ENCODE measurements at places on chromosomes 2 and 18.
A peak's percentile ranks its signal among the peaks of the same experiment; 100 is the strongest.

- DNase-seq, result no peak
Observed at GRCh38 chr2:9089831-9090230, 86.3 kb upstream of the MBOAT2 start.

DNA sequence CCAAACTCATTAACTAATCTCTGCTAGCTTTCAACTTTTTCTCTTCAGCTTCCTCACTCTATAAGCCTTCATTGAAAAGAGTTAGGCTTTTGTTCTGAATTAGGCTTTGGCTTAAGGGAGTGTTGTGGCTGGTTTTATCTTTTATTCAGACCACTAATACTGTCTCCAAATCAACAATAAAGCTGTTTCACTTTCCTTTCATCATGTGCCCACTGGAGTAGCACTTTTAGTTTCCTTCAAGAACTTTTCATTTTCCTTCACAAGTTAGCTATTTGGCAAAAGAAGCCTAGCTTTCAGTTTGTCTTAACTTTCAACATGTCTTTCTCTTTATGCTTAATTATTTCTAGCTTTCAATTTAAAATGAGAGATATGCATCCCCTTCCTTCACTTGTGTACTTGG lies 271.7 kb upstream of the FSIP2 start:
- DNase-seq, result no peak

DNA sequence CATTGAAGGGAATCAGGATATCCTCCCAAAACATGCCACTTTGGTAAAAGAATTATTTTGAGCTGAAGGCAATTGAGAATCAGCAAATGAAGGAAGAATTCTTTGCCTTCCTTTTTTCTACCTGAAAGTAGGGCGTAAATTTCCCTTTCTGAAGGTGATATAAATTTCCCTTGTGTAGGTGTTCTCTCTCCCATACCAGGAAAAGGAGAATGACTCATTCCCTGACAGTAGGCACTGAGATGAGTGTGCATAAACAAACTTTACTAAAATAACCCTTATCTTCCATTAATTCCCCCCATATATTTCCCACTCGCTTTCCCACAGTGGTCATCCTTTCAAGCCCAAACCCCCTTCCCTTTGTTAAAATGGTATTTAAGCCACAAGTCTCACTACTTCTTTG lies 1339.0 kb downstream of the LRP1B start:
- no peak for DNase-seq

DNA sequence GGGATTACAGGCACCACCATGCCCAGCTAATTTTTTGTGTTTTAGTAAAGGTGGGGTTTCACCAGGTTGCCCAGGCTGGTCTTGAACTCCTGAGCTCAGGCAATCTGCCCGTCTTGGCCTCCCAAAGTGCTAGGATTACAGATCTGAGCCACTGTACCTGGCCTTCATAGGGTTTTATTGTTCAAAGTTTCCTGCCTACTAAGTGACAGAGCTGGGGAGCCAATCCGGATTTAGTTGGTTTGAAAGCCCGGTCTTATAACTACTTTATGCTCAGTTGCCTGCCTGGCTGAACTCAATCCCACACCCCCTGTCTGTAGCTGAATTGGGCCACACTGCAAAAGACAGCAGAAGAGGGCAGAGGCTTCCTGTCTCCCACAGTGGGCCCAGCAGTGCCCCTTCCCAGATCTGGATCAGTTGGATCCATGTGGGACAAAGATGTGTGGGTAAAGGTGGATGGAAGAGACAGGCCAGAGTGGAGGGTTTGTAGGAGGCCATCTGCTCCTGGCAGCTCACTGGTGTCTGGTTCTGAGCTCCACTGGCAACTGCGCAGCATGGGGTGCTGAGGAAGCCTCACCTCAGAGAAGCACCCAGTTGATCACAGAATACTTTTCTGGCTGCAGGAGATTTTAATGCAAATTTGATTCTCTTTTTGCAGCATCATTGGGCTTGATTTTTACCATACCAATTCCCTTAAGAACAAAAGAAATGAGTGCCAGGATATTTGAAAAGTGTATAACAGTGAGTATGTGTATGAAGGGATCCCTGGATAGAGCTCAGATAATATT lies 144.9 kb downstream of the DDX1 start:
- DNase-seq, result no peak

- DNase-seq, result no peak
Observed at GRCh38 chr18:50315100-50315871, 27.8 kb upstream of the CXXC1 start.

DNA sequence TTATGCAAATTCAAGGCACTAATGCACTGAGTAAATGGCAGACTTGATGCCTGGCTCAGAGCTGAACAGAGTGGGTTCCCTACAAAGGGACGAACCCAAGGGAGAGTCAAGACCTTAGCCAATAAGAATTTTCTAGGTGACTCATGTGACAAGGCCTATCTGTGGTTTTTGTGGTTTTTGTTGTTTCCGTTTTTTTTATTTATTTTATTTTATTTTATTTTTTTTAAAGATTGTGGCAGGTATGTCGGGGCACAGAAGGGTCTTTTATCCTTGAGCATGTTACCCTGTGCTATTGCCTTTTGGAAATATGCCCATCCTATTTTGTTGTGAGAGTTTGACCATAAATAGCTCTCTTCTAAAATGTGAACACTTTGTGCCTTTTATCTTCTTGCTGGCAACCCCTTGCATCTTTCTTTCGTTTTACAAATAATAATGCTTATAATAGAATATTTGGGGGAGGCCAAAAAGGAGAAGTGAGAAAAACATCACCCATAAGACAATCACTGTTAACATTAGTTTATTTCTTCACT lies 113.4 kb upstream of the AQP4 start:
- DNase-seq, result no peak

DNA sequence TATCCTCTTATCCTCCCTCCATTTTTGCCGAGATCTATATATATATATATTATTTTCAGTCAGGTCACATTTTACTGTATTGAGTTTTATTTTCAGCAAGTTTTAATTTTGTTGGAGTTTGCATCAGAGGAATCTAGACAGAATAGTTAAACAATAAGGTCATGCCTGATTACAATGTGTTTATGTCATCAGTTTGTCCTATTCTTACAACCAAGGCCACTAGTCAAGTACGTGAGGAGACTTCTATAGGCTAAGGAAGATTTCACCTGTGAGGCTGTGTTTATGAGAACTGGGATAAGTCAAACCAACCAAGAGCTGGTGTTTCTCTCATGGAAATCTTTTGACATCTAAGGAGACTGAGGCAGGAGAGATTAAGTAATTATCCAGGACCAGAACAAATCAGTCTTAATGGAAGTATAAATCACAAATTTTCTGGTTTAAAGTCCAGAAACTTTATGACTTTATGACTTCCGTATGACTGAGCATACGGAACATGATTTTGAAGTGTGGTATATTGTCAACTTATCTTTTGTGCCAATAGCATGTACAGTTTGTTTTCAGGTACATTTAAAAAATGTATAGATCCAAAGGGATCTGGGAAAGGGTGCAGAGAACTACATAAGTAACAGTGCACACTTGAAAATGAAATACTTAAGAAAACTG lies 100.0 kb upstream of the DTNA start:
- no peak for DNase-seq

- DNase-seq, result no peak
Observed at GRCh38 chr2:230879271-230879882, 14.6 kb downstream of the ITM2C start.

DNA sequence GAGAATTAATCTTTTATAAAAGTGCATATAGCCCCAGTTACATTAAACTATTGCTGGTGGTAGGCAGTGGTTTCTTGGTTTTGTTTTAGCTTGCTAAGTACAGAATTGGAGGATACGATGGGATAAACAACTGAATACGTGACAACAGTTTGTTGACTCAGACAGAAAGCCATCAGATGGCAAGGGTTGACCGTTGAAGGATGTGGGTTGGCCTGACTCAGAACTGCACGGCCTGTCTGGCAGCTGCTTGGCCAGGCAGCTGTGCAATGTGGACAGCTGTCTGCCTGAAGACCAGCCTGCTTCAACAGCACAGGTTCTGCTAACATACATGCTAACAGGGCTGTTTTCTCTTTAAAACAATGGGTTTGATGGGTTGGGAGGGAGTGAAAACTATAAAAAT lies 46.6 kb downstream of the PRKRA start:
- DNase-seq, result peak; percentile 2

DNA sequence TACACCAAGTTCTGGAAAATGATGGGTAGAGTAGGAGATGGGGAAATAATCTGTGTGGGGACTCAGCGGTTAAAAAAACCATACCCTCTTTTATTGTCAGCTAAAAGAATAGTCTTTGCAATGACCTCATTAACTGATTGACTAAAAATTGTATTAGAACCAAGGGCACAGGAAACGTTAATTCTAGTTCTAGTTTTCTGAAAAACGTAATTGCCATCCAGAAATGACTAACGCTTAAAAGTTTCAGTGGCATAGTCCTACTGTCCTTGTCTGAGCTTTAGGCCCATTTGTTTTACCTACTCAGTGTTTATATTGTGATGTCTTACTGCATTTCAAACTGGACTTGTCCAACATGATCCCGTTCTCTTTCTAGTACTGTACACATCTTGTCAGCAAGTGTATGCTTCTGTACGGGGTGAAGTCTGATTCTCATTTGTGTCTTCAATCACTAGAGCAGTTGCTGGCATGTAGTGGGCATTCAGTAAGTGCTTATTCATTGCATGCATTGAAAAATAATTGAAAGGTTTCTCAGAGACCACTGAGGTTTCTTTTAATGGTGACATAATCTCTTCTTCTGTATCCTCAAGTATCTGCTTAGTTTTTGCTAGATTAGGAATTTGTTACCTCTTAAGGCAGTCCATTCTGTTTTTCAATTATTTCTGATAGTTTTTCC lies 81.5 kb downstream of the ZNF407 start:
- DNase-seq, result no peak

GRCh38 chr2:191746346-191747169 lies 68.6 kb downstream of the NABP1 start:
- DNase-seq, result no peak

DNA sequence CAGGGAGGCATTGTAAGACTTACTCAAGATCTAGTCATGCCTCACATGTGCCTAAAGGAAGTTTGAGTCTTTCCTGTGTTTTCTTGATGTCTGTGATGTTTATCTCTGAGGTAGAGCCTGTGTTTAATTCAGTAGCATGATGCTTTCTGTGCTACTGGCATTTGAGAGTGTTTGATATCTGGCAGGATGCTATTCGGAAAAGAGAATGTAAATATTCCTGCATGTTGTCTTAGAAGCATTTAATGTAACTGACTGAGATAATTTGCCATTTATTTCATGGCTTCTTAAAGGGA lies 58.8 kb downstream of the GREB1L start:
- no peak for DNase-seq

GRCh38 chr2:29700560-29700959 lies 220.8 kb downstream of the ALK start:
- no peak for DNase-seq

DNA sequence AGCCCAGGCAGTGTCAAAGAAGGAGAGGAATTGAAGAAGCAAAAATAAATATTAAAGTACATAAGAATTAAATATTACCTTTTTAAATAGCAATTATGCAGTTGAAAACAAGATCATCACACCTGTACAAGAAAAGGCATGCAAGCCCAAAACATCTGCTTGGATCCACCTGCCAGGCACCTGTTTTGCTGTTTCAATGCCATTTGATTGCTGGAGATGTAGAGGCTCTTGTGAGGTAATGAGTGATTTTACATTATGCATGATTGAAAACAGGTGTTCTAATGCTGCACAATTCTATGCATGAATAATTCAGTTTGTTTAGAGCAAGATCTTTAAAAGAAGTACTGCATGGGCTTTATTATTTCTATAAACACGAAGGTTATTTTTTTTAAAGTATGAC lies 700.6 kb upstream of the ZEB2 start:
- no peak for DNase-seq

DNA sequence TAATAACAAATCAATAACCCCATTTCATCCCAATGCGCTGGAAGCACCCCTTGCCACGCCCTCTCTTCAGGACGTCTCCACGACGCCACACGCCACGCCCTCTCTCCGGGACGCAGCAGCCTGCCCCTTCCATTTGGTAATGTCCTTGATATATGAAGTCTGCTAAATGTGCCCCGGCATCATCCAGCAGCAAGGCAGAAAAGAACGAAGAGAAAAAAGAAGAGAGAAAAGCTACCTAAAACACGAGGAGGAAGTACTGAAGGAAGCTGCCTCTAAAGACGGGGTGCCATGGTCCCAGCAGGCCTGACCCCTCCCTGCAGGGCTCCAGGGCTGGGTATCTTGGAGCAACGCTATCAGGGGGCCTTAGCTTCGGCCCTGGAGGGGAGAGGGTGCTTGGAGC lies 41.8 kb downstream of the CNGA3 start:
- DNase-seq, result no peak

- DNase-seq, result peak; percentile 35
Observed at GRCh38 chr2:84905181-84906107, at the start of gene TMSB10. Gene TMSB10 (plus strand): TSS chr2:84905656.

DNA sequence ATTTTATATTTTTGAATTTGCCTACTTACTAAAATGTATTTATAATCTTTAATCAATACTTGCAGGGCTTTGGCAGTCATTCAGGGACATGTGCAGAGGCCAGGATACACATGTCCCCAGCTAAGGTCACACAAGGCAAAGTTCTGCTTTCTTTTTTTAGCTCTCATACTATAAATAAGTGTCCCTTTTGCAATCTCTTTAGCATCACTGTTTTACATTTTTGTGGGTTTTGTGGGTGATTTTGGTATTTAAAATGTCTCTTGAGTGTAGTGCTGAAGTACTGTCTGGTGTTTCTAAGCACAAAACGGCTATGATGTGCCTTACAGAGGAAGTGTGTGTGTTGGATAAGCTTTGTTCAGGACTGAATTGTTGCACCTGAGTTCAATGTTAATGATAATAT lies 309.0 kb upstream of the GULP1 start:
- no peak for DNase-seq

GRCh38 chr2:141381946-141382345 lies 748.9 kb downstream of the LRP1B start:
- DNase-seq, result no peak

DNA sequence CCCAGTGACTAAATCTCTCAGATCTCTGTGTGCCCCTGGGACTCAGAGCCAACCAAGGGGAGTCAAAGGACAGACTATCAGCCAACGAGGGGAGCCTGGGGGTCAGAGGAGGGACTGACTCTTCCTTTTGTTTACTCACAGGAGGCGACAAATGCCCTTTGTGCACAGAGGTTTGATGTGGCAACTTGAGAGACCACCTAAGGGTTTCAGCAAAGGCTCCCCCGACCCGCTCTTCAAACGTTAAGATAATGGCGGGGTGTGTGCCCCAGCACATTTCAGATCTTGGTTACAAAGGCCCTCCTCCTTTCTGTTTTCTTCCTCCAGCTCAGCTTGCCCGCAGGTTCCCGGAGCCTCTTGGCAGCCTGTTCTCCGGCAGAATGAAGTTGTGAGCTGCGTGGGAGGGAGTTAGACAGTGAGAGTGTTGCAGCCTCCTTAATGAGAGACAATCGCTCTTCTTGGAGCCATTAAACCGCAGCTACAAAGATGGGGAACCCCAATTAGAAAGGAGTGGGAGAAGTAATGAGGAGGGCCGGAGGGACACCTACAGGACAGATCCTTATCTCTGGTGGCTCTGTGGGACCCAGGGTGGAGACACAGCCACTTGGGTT lies 76.2 kb downstream of the KIAA2012 start:
- DNase-seq, result peak; percentile 6

DNA sequence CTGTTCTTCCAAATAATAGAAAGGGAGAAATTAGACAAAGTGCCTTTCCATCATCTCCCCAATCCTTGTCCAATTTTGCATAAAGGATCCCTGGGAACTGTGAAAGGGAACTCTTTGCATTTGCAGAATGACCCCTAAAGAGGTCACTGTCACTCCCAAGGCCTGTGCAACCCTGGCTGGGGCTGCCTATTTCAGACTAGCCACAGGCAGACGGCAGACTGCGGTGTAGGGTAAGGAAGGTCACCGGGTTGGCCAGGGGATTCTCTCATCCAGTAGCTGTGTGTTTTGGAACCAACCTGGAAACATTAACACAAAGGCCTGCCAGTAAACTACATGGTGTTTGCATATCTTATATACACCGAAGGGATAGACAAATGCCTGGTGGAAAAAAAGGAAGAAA lies 818.7 kb downstream of the BCL11A start:
- DNase-seq, result no peak
